ENCODE measurements at places on chromosomes 4 and X.

DNA sequence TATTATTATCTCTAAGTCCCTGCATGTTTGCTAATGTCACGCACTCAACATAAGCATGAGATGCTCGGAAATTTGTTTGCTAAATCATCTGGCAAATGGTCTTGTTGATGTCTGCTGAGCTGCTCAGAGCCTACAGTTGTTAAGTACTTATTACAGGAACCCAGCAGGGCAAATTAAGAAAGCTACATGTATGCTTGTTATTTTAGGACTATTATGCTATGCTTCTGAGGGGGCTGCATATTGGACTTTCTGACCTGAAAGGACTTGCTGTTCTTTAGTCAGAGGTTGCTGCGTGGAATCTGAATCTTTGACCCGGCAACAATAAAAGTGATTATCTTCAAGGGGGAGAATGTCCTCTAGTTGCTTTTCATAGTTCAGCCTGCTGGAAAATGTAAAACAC, 36.3 kb upstream of the TENM3 start:
- no peak for DNase-seq

- no peak for DNase-seq
Observed at GRCh38 chr4:91472046-91472445, 831.7 kb upstream of the GRID2 start.

GRCh38 chrX:130082244-130083106, 27.8 kb downstream of the ELF4 start:
- DNase-seq = peak; percentile 32

DNA sequence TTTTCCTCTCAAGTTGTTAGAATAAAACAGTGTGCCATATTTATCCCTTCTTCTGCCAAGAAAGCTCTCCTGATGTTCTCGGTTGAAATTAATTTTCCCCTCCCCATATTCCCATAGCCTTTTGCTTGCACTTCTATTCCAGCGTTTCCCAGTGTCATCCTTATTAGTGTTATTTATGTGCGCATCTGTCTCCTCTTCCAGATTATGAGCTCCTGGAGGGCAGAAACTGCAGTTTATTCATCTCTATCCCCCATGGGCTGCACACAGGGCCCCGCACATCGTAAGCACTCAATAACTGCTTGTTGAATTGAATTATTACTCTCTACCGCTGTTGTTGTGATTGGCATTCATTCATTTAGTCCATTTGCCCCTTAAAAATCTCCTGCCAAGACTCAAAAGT, 149.4 kb downstream of the SOX3 start:
- DNase-seq = no peak

GRCh38 chr4:110088670-110089069, 109.7 kb downstream of the ELOVL6 start:
- no peak for DNase-seq

GRCh38 chr4:101114936-101115372, 232.4 kb downstream of the PPP3CA start:
- DNase-seq = no peak

DNA sequence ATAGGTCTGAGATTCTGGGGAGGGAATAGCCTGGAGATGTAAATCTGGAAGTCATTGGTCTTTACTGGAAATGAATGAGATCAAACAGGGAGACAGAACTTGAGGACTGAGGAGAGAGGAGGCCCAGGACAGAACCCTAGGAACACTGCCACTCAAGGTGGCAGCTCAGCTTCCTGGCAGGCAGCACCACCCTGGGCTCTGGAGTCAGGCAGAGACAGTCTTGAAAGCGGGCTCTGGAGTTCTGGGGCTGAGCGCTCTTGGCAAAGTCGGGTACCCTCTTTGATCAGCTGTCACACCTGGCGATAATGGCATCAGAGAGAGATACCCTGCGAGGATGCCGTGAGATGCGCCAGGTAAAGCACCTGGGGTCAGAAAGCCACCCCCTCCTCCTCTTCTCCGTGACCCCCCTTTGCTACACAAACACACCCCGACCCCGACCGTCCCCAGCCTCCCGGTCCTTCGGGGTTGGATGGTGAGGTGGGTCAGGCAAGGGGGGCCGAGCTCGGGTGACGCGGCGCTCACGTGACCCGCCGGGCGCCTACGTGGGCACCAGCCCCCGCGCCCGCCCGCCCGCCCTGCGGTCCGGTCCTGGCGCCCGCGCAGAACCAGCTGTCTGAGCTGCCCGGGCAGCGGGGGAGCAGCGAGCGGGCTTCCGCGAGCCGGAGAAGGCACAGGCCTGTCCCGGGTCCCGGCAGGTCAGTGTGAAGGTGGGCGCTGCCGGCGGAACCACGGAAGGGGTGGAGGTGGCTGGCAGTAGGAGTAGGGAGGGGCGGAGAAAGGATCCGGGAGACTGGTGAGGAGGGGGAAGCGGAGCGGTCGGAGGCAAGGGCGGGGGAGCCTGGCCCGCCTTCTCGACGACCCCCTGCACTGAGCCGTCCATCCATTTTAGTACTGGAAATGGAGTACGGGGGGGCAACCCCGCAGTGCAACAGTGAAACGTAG, at the start of gene TCEAL3:
TCEAL3 (plus strand) TSS at position 600 of the 942 bp plus-strand sequence. CDS start 1,102 bp downstream, outside the sequence.
- peak; percentile 29 for DNase-seq

- DNase-seq = no peak
Observed at GRCh38 chrX:42519666-42520231, 258.2 kb downstream of the PPP1R2C start.

- DNase-seq = no peak
Observed at GRCh38 chr4:101178731-101179130, 168.6 kb downstream of the PPP3CA start.

- DNase-seq = no peak
Observed at GRCh38 chr4:152220201-152220666, 315.7 kb downstream of the FBXW7 start.

DNA sequence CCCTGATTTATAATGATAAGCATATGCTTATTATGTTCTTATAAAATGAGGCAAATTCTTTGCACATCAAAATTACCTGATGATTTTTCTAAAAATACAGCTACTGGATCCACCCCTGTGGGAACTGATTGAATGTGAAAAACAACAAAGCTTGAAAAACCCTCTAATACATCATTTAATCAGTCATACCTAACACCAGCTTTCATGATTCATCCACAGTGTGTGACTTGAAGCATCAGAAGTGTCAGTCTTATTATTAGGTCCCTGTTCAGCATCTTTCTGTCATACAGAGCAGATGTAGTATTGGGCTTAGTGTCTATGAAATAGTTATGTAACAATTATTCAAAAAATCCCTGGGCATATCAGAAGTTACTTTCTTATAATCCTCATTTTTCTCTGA, 671.3 kb upstream of the GALNT7 start:
- no peak for DNase-seq

- DNase-seq = no peak
Observed at GRCh38 chrX:1918780-1919179, 303.9 kb downstream of the ASMT start.

GRCh38 chrX:18348047-18348446, 6.4 kb downstream of the SCML2 start:
- DNase-seq = no peak

DNA sequence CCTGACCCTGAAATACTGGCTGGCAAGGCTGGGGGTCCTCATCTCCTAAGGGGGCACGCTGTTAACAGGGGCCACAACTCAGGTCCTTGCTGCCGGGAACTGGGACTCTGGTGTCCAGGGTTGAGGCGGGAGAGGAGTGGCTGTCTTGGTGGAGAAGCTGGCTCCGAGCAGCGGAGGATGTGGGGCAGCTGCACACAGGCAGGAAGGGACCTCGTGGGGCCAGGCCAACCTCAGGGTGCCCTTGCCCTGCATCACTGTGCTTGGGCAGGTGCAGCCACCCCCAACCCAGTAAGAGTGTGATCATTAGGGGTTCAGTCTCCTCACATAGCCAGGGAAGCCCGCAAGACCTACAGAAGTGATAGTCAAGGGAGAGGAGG, 12.6 kb upstream of the PDE6B start:
- DNase-seq = no peak

- peak; percentile 38 for DNase-seq
Observed at GRCh38 chrX:34578237-34578636, 78.8 kb downstream of the TMEM47 start.

DNA sequence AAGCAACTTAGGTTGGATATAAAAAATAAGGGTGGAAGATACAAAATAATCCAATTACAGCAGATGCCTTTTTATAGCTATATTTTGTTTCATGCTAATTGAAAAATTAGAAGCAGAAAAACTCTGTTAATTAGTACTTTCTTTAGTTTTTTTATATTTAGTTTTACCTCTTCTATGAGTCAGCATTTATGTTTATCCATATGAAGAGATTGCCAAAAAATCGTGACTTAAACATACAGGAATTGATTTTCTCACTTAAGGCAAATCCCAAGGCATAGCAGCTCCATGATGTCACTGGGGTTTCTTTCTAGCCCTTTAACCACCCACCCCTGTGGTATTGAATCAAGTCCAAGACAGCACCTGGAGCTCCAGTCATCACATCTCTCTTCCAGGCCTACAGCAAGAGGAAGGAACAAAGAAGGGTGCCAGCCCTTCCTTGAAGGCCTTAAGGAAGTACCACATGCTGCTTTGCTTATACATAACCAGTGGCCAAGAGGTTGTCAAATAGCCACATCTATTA, 365.8 kb upstream of the TENM3 start:
- DNase-seq = no peak

- DNase-seq = no peak
Observed at GRCh38 chr4:26601204-26601603, 17.3 kb downstream of the TBC1D19 start.

DNA sequence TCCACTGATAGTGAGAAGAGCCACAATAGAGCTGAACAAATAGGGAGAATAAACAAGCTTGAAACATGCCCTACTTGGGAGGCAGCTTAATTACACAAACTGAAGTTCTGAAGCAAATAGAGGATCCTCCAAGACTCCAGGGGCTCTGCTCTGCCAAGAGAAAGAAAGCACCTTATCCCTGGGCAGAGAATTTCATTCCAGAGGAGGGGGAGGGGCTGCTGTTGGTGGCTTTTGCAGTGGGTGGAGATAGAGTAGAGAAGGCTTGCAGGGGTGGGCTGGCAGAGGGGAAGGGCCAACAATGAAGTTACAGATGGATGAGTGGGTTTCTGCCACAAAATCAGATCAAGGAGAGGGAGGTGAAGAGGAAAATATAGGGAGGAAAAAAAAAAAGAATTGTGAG, 1.0 kb upstream of the LPAR4 start:
- no peak for DNase-seq

GRCh38 chrX:136659174-136659573, 11.2 kb downstream of the CD40LG start:
- DNase-seq = no peak

- DNase-seq = no peak
Observed at GRCh38 chr4:7950301-7951092, 10.8 kb upstream of the AFAP1 start.

Data from hindlimb muscle (tissue), 1 donor.